ENCODE measurements at places on chromosomes 13 and 19.

DNA sequence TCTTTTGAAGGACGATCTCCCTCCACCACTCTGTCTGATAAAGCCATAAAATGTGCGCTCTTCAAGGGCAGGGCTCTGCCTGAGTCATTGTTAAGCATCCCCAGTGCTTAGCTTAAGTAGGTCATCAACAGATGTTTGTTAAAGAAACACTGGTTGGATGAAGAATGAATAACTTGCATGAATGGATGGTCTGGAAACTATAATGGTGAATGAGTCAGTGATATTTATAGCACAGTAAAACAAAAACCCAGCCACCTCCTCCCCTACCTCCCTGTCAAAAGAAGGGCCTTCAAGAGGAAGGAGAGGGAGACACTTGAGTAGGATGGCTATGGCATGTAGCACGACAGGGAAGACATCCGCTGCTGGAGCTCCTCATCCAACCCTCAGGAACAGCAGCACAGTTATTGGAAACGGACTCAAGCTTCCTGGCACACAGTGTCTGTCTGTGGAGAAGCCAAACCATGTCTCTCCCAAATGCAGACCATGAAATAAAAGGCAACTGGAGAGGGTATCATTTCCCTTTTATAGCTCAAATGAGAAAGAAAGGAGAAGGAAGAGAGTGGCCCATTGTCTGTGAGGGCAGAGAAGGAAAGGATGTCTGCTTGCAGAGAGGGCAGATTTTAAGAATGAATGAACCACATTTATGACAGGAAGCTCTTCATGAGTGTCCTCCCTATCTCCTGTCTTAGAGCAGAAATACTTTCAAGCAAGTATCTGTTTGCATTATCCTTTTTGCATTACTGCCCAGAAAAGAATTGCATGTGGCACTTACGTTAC, 183.5 kb upstream of the UBL3 start:
- DNase-seq: no peak

DNA sequence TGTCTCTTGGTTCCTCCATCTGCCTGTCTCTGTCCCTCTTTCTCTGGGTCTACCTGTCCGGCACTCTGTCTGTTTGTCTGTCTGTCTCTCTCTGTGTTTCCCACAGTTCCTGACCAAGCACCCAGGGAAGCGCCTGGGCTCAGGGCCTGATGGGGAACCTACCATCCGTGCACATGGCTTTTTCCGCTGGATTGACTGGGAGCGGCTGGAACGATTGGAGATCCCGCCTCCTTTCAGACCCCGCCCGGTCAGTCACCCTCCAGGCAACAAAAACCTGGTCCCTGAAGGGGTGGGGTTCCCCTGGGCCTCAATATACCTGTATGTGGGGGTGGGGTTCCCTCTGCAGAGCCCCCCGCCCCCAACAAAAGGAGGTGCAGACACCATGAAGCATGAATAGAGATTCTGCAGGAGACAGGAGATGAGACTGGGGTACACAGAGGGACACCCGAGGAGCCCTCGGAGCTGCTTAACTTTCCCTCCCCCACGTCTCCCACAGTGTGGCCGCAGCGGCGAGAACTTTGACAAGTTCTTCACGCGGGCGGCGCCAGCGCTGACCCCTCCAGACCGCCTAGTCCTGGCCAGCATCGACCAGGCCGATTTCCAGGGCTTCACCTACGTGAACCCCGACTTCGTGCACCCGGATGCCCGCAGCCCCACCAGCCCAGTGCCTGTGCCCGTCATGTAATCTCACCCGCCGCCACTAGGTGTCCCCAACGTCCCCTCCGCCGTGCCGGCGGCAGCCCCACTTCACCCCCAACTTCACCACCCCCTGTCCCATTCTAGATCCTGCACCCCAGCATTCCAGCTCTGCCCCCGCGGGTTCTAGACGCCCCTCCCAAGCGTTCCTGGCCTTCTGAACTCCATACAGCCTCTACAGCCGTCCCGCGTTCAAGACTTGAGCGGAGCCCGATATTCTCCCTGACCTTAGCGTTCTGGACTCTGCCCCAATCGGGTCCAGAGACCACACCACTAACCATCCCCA, 2.6 kb upstream of the CACNG7 start:
- DNase-seq: peak; percentile 34

DNA sequence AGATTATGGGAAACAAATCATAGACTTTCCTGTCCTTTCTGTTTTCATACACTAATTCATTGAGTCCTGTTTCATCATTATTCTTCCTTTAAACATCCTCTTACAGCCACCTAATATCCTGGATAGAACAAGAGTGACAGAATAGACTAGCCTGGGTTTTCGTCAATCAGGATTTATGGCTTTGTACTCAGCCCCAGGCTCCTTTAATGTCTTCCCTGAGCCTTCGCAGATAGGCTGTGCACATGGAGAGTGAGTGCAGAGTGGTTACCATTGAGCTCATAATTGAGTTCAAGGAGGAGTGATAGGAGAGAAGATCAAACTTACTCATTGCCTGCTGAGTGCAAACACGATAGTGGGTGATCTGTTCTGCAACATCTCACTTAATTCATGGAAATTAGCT, 304.9 kb downstream of the TDRD3 start:
- no peak for DNase-seq

- no peak for DNase-seq
These were observed 37.5 kb downstream of the RFC3 start for GRCh38 chr13:33855371-33855895.

GRCh38 chr19:15628236-15629002, 12.3 kb upstream of the CYP4F3 start:
- DNase-seq: no peak

- DNase-seq: no peak
These were observed 1552.2 kb downstream of the PCDH9 start for GRCh38 chr13:65677906-65678305.

GRCh38 chr13:43180036-43180660, 156.8 kb downstream of the DNAJC15 start:
- no peak for DNase-seq

GRCh38 chr13:106117640-106118039, 417.8 kb downstream of the EFNB2 start:
- no peak for DNase-seq

DNA sequence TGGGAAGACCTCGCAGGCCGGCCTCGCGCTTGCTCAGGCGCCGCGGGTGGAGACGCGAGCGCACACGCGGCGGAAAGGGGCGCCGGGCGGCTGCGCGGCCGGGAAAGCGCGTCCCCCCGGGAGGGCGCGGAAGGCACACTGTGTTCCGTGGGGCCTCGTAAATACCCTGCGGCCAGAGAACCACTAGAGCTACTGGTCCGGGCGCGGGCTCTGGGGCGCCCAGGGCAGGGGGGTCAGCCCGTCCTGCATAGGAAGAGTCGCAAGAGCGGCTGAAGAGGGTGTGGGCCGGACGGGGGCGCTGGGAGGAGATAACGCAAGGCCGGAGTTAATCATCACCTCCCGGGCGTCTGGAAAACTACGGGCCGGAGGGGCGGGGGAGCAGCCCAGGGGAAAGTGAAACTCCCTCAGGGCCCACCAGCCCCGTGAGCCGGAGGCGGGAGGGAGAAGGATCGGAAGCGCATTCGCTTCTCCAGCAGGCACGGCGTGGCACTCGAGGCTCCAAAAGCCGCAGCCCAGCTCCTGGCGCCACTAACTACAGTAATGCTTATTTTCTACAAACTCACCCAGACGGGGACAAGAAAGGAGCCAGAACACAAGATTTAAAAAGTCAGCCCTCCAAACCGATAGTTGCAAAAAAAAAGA, 1.1 kb upstream of the WBP4 start:
- peak; percentile 49 for DNase-seq

- no peak for DNase-seq
These were observed 111.7 kb downstream of the MIPEP start for GRCh38 chr13:23777575-23777870.

- no peak for DNase-seq
These were observed at the start of gene RUBCNL for GRCh38 chr13:46387064-46387851. Gene RUBCNL, minus strand, starts transcription at chr13:46387252. Its CDS starts 14,777 bp downstream, at chr13:46372475.

- DNase-seq: no peak
These were observed 25.3 kb downstream of the PEPD start for GRCh38 chr19:33496038-33496895.

- DNase-seq: no peak
These were observed 2.7 kb upstream of the C3 start for GRCh38 chr19:6723108-6723618.

DNA sequence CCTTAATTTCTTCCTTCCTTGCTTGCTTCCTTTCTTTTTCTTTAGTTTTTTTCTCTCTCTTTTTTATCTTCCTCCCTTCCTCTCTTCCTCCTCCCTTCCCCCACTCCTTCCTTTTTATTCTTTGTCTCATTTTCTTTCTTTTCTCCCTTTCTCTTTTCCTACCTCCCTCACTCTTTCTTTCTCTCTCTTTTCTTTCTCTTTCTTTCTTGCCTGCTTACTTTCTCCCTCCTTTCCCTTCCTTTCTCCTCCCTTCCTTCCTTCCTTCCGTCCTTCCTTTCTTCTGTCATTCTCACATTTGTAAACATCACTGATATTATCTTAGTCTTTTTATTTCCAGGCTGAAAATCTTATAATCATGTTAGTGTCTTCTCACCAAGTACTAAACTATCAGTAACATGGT, 38.8 kb downstream of the SLITRK5 start:
- no peak for DNase-seq

- DNase-seq: no peak
These were observed 99.4 kb upstream of the SERP2 start for GRCh38 chr13:44273991-44274770.

DNA sequence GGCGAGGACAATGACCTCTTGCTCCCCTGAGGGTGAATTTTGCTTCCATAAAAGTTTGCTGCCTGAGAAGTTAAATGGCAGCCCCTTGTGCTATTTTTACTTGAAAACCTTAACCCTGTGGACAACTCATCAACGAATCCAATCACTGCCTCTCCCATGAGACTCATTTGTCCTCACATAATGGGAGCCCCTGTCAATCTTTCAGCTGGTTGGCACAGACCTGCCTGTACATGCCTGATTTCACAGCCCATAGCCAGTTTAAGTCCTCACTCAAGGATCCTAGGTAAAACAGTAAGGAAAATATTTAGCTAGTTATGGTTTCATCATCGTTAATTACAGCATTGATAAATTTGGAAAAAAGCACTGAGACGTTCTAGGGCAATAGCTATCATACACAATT, 207.4 kb downstream of the NHLRC3 start:
- DNase-seq: no peak

DNA sequence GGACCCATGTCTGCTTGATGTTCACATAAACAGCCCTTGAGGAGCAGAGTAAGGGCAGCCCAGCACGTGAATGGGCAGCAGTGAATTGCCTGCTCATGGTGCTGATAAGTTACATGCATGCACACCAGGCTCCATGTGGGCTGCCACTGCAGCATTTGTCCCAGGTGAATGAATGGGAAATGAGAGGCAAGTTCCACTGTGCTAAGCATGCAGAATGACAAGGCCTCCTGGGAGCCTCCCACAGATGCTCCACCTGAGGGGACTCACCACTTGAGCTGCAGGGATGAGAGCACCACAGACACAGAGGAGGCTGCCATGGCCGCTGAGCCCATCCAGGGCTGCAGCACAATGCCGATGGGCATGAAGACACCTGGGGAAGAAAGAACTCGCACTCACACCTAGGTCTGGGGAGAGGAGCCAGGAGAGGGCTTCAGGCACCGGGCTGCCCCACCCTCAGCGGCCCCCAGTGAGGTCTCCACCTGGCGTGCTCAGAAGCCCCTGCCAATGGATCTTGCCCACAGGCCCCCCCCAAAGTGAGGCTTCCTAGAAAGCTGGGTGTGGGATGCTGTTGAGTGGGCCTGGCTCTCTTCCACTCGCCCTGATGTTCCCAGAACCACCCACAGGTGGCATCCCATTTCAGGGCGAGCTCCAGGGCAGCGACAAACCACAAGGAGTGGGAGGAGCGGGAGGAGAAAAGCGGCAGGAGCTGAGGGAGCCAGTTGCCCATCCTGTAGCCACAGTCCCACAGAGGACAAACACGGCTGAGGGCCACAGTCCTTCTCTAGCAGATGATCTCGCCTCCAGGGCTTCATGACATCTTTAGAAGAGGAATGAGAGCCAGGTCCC, 73.8 kb downstream of the CCDC70 start:
- no peak for DNase-seq

DNA sequence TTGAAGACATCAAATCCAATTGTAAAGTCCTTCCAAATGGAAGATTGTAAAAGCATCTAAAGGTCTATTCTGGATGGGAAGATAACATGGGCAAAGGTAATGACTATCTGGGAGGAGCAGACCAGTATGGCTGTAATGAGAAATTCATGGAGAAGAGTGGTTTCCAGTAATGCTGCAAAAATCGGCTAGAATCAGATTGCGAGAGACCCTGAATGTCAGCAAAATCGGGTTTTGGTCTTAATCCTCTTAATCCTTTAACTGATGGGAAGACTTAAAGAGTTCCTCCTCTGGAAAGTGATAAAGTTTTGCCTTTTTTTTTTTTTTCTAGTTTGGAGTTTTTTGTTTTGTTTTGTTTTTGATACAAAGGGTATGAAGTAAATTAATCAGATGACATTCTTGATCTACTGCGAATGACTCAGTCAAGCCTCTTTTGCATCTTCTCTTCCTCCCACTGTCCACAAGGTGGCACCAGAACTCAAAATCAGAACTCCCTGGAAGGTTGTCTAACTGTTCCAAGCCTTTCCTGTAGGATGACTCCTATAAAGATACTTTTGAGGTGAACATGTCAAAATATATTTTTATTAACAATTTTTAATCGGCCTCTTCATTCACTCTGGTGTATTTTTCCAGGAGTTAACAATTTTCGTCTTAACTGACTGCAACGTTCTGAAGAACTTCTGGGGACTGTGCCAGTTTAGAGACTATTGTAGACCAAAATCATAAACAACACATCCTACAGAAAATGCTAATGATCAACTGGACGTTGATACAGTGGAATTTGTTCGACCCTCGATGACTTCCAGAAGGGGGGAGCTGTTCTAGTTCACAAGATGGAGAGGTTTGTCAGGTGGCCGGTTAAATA, 213.3 kb upstream of the MIR17HG start:
- no peak for DNase-seq

DNA sequence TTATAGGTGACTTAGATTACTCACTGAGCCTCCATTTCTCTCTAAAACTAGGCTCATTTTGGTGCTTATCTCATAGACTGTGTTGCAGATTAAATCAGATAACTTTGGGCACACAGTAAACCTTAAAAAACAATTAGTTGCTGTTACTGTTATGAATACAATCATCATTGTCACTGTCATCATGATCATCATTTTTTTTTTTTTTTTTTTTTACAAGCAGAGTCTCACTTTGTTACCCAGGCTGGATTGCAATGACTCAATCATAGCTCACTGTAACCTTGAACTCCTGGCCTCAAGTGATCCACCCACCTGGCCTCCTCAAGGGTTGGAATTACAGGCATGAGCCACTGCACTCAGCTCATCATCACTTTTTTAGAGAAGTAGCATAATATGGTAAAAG, 60.0 kb downstream of the VWA8 start:
- no peak for DNase-seq
